ENCODE measurements at places on chromosomes 1 and 21.

- DNase-seq: no peak
These were observed 572.7 kb downstream of the NPHP4 start for GRCh38 chr1:5419501-5419900.

GRCh38 chr1:237863234-237863633 lies 27.5 kb downstream of the ZP4 start:
- no peak for DNase-seq

- no peak for DNase-seq
These were observed 169.8 kb downstream of the DAB1 start for GRCh38 chr1:57254022-57254421.

GRCh38 chr1:211518330-211519289 lies 26.6 kb upstream of the RD3 start:
- no peak for DNase-seq

- no peak for DNase-seq
These were observed 344.9 kb upstream of the RUNX1 start for GRCh38 chr21:35394049-35394448.

DNA sequence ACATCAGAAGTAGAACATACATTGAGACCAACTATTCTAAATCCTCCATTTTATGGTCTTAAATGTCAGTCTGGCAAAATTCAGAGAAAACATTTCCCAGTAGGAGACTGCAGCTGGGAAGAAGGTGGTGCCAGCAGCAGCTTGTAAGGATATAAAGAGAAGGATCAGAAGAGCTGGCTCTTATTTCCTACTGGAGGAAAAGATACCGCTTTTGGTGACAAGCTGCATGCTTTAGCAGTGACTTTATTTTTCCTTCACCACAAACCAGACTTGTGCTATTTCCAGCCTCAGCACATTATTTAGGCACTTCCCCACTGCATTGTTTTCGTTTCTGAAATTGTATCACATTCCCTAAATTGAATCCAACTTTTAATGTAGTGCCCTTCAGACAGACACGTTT lies 28.4 kb downstream of the RNF11 start:
- no peak for DNase-seq

DNA sequence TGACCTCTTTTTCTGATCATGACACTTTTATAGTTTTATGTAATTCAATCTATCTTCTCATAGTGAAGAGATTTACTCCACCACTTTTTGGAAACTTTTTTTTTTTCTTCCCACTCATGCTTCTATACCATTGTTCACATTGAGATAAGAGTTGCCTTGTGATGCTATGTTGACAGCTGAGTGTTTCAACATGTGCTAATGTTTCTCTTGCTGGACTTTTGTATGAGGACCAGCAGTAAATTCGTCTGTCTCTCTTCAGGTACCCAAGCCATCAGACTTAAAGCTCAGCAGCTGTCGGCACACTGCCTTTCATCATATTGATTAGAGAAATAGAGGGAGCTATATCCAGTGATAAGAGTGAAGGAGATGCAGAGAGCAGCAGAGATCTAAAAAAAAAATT lies 227.0 kb downstream of the GRIK1 start:
- DNase-seq: no peak

- no peak for DNase-seq
These were observed 310.2 kb downstream of the NTNG1 start for GRCh38 chr1:107450899-107451664.
